ENCODE measurements at places on chromosomes 13 and 19. TPM values are rescaled to one million over a fixed set of nuclear protein-coding genes. Genes with fewer than 3 reads are reported as not detected.

HRC gene
- total RNA-seq: 5.7 TPM

DNA sequence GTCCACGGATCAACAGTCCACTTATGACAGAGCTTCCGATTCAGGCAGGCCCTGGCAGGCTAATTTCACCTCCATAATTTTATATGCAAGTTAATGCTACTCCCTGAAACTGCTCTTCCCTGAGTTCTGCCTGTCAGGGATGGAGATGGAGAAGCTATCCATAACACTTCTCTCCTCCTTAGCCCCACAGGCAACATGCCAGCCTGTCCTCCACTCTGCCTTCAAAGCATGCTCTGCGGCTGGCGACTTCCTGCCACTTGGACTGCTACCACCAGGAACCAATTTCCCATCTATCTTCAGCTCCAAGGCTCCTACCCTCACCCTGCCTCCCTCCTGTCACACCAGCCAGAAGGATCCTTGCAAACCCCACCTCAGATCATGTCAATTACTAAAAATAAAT is 35.4 kb downstream of the GSX1 start:
- no peak overlapping the region for H3K27ac ChIP-seq
- no peak for DNase-seq
- H3K27me3 ChIP-seq: peaks cover 74% of the 10 kb centered on the region
- no peak overlapping the region for H3K4me3 ChIP-seq
- H3K4me1 ChIP-seq: no peaks in the 10 kb centered on the region

GRCh38 chr13:95480791-95481780 is 71.4 kb upstream of the CLDN10 start:
- H3K4me1 ChIP-seq: no peaks in the 10 kb centered on the region
- DNase-seq: peak; percentile 48
- H3K36me3 ChIP-seq: no peaks in the 10 kb centered on the region
- no peak overlapping the region for H3K27ac ChIP-seq
- no peak overlapping the region for H3K4me3 ChIP-seq

DNA sequence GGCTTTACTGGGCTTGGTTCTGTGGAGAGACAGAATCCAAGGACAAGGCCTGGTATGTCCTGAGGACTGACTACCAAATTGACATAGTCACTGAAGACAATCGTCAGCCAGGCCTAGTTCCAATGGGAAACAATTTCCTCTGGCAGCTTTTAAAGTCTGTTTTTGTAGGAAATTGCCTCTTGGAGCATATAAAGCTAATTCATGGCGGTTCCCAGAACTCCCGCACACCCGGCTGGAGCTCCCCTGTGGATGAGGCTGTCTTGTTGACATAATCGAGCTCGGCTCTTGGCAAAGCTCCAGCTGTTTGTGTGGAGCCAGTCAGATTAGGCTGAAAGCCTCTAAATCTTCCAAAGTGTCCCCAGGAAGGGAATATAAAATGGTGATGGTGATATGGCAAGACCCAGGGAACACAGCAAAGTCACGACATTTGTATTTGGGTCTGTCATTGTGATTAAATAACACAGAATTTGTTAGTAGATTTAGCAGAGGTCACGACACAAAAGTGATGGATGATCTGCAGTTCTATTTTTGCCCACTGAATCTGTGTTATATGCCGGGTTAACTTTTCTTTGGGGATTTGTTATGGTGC is 395.0 kb downstream of the PCDH9 start:
- no peaks in the 10 kb centered on the region for H3K36me3 ChIP-seq
- H3K4me1 ChIP-seq: peaks cover under 1% of the 10 kb centered on the region
- no peaks in the 10 kb centered on the region for H3K27me3 ChIP-seq

DNA sequence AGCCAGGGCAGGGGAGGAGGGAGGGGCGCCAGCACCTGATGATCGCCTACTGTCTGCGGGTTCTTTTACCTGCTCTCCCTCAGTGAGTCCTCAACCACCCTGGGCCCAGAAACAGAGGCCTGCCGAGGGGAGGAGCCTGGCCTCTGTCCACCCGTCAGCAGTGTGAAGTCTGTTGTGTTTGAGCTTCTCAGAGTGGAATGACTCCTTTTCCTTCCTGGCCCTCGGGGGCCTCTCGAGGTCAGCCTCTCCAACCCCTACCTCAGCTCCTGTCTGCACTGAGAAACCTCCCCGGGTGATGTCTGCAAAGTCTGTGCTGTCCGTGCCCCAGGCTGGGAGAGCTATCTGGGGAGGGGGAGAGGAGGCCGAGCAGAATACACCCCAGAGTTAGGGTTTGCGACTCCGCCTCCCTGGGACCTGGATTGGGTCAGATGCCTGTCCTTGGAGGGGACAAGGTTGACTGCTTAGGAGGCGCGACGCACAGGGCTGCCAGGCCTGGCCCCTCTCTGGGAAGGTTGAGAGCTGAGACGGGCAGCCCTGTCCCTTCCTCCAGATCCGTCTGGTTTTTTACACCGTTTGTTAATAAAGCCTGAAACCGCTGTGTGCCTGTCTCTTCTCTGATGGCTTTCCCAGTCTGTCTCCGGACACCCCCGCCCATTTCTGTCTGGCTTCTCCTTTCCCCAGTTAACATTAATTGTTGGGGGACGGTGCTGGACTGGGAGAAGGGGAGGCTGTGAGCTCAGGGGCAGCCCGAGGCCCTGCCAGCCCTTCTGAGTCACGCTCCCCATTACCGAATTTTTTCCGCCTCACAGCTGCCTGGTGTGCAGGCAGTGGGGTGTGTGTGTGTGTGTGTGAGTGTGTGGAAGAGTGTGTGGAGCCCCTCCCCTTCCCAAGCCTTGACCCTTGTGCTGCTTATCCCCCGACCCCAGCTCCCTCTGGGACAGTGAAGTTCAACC is 989 bp upstream of the SSC5D start:
- H3K36me3 ChIP-seq: no peaks in the 10 kb centered on the region
- peaks cover 4% of the 10 kb centered on the region for H3K4me1 ChIP-seq
- H3K4me3 ChIP-seq: no peak overlapping the region
- peak; percentile 88 for DNase-seq

RNF17 gene
- total RNA-seq: not detected
